ENCODE measurements at places on chromosomes 6 and 20.

DNA sequence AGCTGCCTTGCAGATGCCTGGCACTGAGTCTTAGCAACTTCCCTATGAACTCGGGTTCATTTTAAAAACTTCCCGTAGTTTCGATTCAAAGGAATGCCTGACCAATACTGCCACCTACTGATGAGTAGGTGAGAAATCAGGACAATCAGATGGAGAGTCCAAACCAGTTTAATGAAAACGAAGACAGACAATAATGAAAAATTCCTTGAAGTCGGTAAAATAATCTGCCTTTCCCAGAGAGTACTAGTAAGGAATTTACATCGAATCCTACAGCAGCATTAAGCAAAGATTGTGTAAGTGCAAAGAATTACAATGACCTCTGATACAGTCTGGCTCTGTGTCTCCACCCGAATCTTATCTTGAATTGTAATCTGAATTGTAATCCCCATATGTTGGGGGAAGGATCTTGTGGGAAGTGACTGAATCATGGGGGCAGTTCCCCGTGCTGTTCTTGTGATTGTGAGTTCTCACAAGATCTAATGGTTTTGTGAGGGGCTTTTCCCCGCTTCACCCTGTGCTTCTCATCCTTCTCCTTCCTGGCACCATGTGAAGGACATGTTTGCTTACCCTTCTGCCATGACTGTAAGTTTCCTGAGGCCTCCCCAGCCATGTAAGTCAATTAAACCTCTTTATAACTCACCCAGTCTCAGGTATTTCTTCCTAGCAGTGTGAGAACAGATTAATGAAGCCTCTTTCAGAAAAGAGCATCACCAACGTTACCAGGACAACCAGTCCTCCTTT, 134.4 kb downstream of the ARHGAP18 start:
- DNase-seq = no peak

DNA sequence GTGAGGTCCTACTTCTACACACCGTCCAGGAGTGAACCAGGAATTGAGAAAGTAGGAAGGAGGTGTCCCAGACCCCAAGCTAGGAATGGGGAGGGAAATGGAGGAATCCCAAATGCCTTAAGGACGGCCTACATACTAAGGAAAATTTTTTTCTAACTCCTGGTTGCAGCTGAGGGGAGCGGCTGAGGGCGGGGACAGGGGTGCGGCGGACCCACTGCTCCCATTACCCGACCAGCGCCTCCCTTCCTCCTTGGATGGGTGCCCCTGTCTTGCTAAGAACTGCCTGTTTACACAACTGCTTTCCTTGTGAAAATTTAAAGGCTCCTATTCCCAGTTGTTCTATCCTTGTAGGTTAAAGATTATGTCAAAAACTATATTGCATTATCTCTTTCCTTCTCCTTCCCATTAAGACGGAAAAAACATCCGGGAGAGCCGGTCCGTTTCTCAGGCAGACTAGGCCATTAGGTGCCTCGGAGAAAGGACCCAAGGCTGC, 699 bp upstream of the HSPA1B start:
- no peak for DNase-seq

DNA sequence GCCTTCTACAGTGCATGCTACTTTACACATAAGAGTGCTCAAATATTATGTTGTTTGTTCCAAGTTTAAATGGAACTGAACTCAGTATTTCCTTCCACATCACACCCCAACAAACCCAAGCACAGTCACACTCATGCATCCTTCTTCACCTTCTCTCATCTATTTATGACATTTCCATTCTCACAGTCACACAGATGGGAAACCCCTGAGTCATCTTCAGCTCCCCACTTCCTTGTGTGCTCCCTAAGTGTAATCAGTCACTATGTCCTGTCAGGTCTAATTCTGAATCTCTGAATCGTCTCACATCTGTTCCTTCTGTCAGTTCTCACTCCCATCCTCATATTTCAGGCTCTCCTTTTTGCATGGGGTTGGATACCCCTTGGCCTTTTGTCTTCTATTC, 96.0 kb downstream of the RIMS1 start:
- DNase-seq = no peak

DNA sequence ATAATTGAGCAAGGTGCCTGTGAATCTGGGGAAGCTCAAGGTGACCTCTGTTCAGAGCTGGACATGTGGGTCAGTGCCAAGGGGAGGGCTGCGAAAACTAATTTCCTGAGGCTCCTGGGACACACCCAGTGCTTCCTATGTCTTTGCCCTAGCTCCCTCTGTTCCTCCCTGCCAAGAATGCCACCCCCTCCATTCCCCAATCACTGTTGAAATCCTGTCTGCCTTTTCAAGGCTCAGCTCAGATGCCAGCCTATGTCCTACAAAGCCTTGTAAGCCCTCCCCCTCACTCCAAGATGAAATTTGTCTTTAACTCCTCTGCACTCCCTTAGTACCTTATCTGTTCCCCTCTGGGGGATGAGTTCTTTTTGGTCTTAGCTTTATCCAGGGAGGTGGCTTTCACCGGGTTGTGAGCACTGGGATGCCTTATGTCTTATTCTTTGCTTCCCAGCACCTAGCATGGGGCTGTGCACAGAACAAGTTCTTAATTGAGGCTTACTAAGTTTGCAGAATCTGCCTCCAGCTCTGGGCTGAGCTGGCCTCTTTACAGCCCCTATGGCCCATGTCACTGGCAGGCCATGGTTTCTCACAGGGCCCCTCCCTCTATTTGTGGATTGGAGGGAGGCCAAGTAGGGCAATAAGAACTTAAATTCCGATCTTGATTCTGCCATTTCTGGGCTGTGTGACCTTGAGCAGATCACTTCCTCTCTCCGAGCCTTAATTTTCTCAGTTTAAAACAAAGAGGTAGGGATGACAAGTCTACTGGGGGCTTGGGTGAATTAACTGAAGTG, 51.5 kb upstream of the EPB41L1 start:
- no peak for DNase-seq

- peak; percentile 54 for DNase-seq
These were observed 254.6 kb downstream of the EPHA7 start for GRCh38 chr6:93164781-93165180.

All from epithelial cell of proximal tubule (primary cell).